ENCODE measurements at places on chromosomes 3 and 15. TPM values are rescaled to one million over a fixed set of nuclear protein-coding genes. Genes with fewer than 3 reads are reported as not detected.

- DNase-seq = no peak
Observed at GRCh38 chr3:16254916-16255315, 9.8 kb downstream of the DPH3 start.

GRCh38 chr15:56723787-56724186, 9.5 kb downstream of the ZNF280D start:
- no peak for DNase-seq

MYO5A gene
- total RNA-seq = 65.3 TPM

GRCh38 chr15:75606711-75607699, 18.5 kb downstream of the SNUPN start:
- peak; percentile 51 for DNase-seq

- DNase-seq = no peak
Observed at GRCh38 chr15:90903733-90904536, 833 bp downstream of the MAN2A2 start.

GP5 gene
- under 0.01 TPM for total RNA-seq

GRCh38 chr3:100682056-100682853, 27.0 kb upstream of the TFG start:
- no peak for DNase-seq

- DNase-seq = no peak
Observed at GRCh38 chr3:56154297-56154696, 314.0 kb downstream of the ERC2 start.

- DNase-seq = no peak
Observed at GRCh38 chr3:77041811-77042210, 1.9 kb downstream of the ROBO2 start.

- peak; percentile 70 for DNase-seq
Observed at GRCh38 chr3:136305879-136306278, 55.7 kb downstream of the PCCB start.

- no peak for DNase-seq
Observed at GRCh38 chr15:48984021-48984710, 20.4 kb upstream of the SHC4 start.

- DNase-seq = peak; percentile 58
Observed at GRCh38 chr3:31768479-31769125, 212.5 kb downstream of the OSBPL10 start.

- DNase-seq = no peak
Observed at GRCh38 chr3:170040418-170040817, 2.6 kb downstream of the GPR160 start.

DNA sequence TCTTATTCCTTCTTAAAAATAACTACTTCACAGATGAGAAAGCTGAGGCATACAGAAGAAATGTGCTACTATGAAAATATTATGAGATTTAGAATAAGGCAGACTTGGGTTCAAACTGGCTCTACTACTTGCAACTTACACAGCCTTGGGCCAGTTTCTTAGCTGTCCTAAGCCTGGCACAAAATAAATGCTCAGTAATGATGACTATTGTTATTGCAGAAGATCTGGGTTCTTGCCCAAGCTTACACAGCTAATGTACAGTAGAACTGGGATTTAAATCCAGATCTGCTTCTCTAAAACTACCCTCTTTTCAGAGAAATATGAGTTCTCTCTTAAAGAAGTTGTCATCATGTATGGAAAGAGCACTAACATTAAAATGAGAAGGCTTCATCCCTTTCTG, 228.2 kb upstream of the TPRG1 start:
- DNase-seq = peak; percentile 13

GRCh38 chr3:12395349-12396012, 88.8 kb upstream of the TSEN2 start:
- DNase-seq = peak; percentile 21

IFT57 gene
- 46.9 TPM for total RNA-seq

DNA sequence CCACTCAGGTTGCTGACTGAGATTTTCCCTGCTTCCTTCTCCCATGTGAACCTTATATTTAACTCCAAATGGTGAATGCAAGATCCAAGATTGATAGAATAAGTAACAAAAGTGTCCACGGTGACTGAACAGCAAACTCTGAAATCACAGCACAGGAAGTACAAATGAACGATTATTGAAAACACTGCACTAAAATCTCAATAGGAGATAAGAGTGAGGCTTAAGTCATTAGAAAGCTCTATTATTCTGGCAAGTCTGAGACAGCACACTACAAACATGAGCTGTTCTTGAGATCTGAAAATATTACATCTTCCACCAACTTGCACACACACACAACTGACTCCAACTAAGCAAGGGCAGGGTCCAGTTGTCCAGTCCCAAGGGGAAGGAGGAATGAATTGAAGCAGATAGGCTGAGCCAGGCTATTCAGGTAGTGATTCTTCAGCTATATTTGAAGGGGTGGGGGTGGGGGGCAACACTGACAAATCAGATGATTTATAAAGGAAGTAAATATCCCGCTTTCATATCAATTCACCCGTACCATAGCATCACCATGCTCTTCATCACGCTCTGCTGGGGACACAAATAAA, 2.9 kb downstream of the ZNF385D start:
- DNase-seq = no peak

DNA sequence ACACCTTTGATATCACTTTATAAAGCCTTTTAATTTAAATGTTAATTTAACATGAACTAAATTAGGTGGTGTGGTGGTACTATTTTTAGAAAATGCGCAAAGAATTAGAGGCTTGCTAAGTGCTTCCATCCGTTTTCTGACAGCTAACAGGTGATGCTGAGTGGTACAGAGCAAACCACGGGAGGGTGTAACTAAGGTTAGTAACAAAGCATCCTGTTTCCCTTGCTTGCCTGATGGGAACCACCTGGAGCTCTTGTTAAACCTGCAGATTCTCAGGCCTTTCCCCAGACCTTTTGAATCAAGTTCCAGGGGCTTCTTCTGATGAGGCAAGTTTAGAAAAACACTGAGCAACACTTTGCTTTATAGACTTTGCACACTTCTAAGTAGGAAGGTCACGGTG, 101.0 kb downstream of the ATG7 start:
- DNase-seq = no peak

DNA sequence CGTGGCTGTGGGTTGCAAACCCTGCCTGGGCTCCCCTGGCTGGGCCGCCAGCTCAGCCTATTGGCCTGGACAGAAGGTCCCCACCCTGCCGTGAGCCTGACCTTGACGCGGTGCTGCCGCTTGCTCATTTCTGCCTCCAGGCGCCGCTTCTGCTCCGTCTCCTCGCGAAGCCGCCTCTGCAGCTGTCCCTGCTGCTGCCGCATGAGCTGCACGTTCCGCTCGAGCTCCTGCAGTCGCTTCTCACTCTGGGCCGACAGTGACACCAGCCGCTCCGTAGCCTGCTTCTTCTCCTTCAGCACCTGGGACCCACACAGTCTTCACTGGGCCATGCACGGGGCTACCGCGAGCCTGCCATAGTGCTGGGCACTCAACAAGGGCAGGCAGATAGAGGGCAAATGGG, 21.7 kb downstream of the KIF7 start:
- DNase-seq = no peak

STAC gene
- 0.36 TPM for total RNA-seq

- DNase-seq = no peak
Observed at GRCh38 chr3:40173227-40173721, 136.2 kb upstream of the EIF1B start.

DNA sequence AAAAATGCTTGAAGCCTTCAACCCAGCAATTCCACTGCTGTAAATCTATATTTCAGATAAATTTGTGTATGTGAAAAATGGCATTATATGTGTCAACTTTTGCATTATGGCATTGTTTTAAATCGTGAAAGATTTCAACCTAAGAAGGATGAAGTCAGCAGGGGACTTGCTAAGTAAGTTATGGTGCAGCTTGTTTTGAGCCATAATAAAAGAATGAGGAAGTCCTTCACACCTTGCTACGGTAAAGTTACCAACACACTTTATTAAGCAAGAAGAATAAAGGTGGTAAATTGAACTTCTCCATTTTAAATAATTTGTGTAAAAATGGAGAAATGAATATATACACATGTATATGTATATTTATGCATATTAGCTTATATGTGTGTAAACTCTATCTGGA, 371.4 kb downstream of the ROBO2 start:
- no peak for DNase-seq

GRCh38 chr15:69979262-69979661, 118.5 kb downstream of the TLE3 start:
- DNase-seq = peak; percentile 18

DNA sequence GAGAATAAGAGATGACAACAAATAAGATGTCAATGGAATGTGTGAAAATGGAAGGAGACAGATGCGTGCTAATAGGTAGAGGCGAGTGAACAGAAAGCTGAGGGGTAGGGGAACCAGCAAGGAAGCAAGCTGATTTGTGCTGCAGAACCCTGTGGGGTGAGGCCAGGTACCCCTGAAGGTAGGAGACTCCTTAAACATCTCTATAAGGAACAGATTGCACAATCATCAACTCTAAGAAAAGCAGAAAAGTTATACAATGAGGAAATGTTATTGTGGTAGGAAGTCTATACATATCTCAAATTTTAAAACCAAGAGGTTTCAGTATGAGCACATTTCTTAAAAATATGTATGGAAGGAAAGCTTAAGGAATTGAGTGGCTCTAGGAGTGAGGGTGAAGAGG, 315.0 kb upstream of the TPM1 start:
- no peak for DNase-seq

DNA sequence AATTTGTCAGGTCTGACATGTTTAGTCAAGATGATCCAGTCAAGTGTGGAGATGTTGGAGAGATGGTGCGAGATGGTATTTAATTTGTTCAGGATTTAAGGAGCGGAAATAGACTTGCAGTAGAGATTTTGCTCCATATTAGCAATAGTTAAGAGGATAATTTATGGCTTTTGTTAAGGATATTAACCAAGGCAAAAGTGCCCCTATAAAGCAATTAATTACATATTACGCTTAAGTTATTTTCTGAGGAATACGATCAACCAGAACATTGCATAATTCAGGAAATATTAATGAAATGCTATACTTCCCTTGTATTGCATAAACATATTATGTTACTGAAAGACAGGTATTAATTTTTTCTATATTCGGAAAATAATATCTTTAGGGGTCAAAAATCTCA, 83.9 kb downstream of the ZIC1 start:
- DNase-seq = no peak

DNA sequence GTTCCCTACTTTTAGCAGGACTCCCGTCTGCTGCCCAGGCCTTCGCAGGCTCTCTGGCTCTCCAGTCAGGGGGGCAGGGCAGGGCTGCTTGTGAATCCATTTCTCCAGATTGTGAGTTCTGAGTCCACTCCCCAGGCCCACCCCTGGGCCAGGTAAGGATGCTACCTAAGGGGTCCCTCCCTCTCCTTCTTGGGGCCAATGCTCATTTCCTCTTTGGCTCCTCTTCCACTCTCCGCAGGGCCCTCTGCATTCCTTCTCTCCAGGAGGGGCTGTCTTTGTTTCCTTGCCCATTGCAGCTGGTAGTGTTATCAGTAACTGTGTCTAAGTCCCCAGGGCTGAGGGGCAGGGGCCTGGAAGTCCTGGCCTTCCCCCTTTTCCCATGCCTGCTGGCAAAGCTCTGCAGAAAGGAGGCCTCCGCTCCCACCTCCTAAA, 13.0 kb upstream of the CACNA2D2 start:
- DNase-seq = no peak

RNU5B-1 gene
- not detected for total RNA-seq

- peak; percentile 65 for DNase-seq
Observed at GRCh38 chr3:31960793-31961431, 20.1 kb downstream of the OSBPL10 start.

DNA sequence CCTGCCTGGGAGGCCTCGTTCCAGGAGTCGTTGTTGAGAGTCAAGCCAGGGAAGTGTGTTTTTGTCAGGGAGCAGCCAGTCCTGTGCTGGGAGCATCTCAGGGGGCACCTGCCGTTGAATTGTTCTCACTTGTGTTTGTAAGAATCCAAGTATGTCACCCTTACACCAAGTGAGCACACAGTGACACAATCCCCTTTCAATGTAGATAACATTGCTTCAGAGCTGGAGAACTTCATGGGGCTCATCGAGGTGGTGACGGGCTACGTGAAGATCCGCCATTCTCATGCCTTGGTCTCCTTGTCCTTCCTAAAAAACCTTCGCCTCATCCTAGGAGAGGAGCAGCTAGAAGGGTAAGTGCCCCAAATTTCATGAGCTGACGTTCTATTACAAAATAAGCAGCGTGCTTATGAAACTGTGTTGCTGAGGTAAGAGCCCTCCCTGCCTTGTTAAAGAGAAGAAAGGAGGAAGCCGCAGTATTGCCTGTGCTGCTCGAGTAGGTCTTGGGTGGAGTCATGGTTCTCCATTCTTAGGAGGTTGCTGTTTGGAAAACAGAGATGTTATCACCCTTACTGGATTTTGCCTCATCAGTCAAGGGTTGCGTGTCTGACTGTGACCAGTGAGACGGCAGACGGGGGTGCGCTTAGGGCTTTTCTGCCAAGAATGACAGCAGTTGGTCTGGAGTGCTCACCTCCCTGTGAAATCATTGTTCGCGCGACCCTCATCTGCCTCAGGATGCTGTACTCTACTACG, 108.1 kb downstream of the PGPEP1L start:
- no peak for DNase-seq

GRCh38 chr3:31364711-31365110, 168.0 kb upstream of the STT3B start:
- DNase-seq = peak; percentile 75

GRCh38 chr15:63405159-63405558, 23.5 kb upstream of the CA12 start:
- DNase-seq = no peak

- peak; percentile 87 for DNase-seq
Observed at GRCh38 chr3:194503081-194503531, 16.3 kb upstream of the ATP13A3 start.

VGLL3 gene
- 97.3 TPM for total RNA-seq

- no peak for DNase-seq
Observed at GRCh38 chr15:90645873-90646575, 71.1 kb upstream of the BLM start.

DNA sequence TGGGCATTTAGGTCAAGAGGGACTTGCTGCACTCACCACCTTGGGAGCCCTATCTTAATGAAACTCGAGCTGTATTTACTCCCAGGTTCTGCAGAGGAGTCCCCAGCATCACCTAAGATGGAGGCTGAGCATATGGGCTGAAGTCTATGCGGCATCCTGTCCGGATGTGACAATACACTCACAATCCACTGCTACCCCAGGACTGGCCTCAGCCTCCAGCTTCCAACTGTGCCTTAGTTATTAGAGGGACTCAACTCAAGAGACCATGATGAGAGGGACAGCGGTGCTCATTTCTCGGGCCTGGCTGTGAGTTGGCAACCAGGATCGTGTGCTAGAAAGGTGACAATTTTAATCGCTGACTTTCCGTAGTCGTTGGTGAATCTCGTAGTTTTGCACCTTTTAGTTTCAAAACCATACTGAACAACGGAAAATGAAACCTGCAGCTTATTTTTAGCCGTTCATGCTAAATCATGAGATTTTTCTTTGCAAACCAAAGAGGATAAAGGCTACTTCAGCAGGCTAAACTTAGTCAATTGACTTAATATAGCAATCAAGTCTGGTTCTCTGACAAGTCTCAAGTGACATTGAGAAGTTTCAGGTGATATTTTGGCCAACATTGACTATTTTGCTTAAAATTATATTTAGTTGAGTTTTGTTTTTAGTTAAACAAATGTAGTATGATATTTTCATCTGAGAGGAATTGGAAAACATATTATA, 11.1 kb downstream of the ZBTB38 start:
- no peak for DNase-seq

FHIT gene
- total RNA-seq = not detected
